Skeletal muscle tissue (tissue), 5 donors: ENCODE measurements at places on chromosomes 7 and 10. TPM values are rescaled to one million over a fixed set of nuclear protein-coding genes. Genes with fewer than 3 reads are reported as not detected.

Gene GPRIN2
- total RNA-seq = 0.52 TPM

Gene PHKG1
- 48.0 TPM for total RNA-seq

Gene PRLHR
- total RNA-seq = not detected

Gene FOXI2
- not detected for total RNA-seq

Gene GATA3
- 0.52 TPM for total RNA-seq

Gene SUGCT
- 12.0 TPM for total RNA-seq

Gene COL13A1
- total RNA-seq = 13.0 TPM

Gene ASAH2B
- total RNA-seq = 2.6 TPM

Gene GPR158
- 0.52 TPM for total RNA-seq

Gene HABP2
- total RNA-seq = under 0.01 TPM

Gene SLC26A5
- not detected for total RNA-seq

Gene GBX1
- not detected for total RNA-seq

Gene GAD2
- total RNA-seq = not detected

Gene EBF3
- total RNA-seq = 33.4 TPM
